ENCODE measurements at places on chromosomes 2 and 18.
A peak's percentile ranks its signal among the peaks of the same experiment; 100 is the strongest.

GRCh38 chr2:11631462-11631861 lies 38.5 kb downstream of the NTSR2 start:
- no peak for DNase-seq

- DNase-seq: no peak
These were observed 28.5 kb upstream of the DOCK10 start for GRCh38 chr2:225070811-225071210.

DNA sequence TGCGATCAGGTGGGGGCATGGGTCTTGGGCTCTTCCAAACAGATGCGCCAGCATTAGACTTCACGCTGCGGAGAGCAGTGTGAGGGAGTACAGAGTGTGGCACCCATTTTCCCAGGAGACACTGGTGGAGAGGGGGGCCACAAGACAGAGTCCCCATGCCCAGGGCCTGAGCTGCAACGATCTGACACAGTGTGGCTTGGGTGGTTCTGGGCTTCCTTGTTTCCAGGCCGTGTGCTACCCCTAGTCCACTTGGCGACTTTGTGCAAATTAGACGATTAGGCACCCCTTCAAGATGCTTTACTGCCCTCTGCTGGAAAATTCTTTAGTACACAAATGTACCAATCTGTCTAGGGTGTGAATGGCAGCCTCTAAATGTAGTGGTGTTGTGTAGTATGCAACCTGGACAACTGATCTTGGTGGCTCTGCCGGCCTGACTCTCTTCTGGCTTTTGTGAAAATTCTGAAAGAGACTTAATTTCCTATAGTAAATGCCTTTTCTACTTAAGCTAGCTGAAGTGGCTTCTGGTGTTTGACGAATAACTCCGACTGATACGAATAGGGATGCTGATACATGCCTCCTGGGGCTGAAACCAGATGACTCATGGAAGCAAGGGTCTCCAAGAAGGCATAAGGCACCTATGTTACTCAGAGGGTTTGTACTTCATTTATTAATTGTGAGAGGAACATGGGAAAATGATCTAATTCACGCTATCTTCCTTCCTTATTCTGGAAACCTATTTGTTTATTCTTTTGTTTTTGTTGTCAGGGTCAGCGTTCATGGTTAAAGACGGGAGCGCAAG lies 92.3 kb upstream of the SMAD2 start:
- peak; percentile 83 for DNase-seq

GRCh38 chr2:235523486-235524150 lies 29.8 kb downstream of the AGAP1 start:
- no peak for DNase-seq

- no peak for DNase-seq
These were observed 183.8 kb upstream of the MSH6 start for GRCh38 chr2:47599171-47599570.

GRCh38 chr18:892316-892715 lies 12.4 kb upstream of the ADCYAP1 start:
- DNase-seq: no peak

GRCh38 chr2:100632037-100632436 lies 69.2 kb downstream of the PDCL3 start:
- DNase-seq: no peak

DNA sequence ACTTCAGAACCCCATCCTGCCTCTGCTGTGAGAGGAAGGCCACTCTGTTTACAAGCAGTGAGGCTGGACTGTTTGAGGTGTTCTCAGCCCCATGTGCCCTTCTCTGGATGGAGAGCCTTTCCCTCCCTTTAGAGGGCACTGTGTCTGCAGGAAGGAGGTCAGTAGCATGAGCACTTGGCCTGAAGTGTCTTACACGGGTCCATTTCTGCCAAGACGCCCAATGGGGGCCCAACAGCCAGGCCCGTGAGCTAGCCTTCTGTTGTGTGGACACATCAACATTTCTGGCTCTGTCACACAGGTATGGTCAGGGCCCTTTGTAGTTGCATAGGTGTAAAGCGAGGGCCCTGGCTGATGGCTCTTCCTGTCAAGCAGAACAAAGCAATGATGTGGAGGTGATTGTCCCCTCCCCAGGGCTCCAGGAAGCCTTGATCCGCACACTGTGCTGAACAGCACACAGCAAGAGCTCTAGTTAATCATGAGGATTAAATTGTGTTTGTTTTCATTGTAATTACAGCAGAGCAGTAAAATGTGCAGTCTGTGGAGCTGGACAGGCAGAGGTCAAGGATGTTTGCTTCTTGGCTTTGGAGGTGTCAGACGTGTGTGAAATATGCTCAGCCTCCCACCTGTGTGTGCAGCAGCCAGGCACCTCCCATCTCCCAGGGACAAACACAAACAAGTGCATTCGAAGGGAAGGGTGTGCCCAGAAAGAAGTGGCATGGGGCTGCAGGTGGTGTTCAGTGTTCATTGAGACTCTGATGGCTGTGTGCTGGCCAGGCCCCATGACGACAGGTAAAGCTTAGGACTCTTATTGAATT lies 132.1 kb downstream of the SH3RF3 start:
- peak; percentile 12 for DNase-seq

DNA sequence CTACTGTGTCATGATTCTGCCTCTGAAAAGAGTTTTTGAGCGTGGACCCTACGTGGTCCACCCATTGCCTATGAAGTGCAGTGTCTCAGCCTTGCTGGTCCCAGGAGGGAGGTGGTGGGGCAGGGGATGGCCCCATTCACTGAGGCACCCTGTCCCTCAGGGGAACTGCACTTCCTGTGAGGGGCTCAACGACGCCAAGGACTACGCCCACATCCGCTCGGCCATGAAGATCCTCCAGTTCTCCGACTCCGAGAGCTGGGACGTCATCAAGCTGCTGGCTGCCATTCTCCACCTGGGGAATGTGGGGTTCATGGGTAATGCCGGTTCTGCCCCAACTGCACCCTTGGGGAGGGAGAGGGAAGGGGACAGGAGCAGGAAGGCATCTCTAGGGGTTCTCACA lies 42.5 kb downstream of the MYO7B start:
- no peak for DNase-seq

DNA sequence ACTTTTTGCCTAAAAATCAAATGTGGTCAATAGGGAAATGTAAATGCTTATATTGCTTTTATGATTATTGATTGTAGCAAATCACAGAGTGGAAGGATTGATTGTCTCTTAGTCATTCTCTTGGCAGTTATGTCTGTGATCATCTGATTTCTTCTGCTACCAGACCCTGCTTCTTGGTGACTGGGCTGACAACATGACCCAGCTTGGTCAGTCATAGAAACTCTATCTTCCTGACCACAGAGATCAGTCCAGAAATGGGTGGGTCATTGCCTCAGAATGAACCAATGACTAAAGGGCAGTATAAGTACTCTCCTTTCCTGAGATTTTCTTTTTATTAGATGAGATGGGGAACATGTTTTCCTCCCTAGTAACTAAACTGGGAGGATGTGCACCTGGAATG lies 87.6 kb downstream of the MAIP1 start:
- peak; percentile 44 for DNase-seq

DNA sequence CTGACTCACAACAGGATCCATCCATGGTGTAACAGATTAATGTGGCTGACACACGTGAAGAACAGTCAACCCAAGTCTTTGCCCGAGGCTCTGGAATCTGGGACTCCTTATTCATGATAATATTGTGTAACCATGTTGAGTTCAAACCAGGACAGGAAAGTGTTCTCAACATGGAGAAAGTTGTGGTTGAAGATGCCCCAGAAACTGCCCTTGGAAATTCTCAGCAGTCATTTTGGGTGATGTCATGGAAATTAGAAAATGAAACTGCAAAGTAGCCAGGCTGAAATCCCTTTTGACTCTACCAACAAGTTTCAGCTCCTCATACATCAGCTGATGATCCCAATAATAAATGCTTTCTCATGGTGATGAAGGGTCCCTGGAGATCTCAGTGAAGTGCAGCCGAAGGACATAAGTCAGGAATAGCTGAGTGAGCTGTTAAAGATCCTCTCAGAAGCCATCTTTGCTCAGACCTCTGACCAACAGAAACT lies 307.7 kb downstream of the TNS1 start:
- peak; percentile 91 for DNase-seq

- DNase-seq: no peak
These were observed 29.9 kb downstream of the MTERF4 start for GRCh38 chr2:241072151-241072550.

- peak; percentile 87 for DNase-seq
These were observed at the start of gene BAZ2B for GRCh38 chr2:159616286-159616701. Gene BAZ2B, minus strand, starts transcription at chr2:159616548. Its CDS starts 137,829 bp downstream, at chr2:159478719.

DNA sequence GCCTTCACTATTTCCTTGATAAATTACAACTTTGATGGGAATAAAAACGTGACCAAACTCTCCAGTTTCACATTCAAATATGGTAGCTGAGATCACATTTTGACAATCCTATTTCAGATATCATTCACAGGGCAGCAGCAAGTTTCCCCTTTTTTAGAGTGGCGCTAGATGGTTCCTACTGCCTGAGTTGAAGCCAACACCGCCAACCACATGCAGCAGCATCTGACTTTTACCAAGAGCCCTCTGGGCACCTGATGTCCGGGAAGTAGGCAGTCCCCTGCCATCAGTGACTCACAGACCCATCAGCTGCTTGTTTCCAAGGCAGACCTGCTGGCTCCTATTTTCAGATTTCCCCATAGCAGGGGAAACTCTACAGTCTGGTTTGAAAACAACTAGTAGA lies 4.0 kb upstream of the MREG start:
- DNase-seq: peak; percentile 77

- peak; percentile 47 for DNase-seq
These were observed 8.2 kb downstream of the CNNM3 start for GRCh38 chr2:96824079-96824870.

- DNase-seq: no peak
These were observed 65.8 kb downstream of the CD8B2 start for GRCh38 chr2:106552921-106553320.

- DNase-seq: peak; percentile 36
These were observed 429.2 kb downstream of the TNS1 start for GRCh38 chr2:217573571-217573970.

DNA sequence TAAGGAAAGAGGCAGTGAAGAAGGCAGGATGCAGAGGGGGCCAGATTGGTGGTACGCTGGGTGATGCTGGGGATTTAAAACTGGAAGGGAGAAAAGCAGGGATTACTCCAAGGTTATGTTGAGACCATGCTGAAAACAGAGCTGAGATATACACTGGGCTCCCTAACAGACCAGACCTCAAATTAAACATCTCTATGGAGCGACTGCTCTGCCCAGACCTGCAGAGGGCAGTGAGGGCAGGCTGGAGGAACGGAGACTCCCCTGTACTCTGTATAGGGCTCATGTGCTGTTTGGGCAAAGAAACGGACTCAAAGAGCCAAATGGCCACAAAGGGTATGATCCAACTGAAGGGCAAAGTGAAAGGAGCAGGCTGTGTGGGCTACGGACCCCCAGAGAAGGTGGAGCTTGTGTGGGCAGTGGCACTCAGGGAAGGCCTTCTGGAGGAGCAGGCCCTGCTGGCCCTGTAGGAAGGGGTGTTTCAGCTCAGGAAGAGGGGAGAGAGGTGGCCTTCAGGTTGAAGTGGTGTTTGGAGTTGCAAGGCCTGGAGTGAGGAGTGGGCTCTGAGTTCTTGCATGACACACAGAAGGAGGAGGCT lies 4.8 kb upstream of the CELF4 start:
- no peak for DNase-seq

DNA sequence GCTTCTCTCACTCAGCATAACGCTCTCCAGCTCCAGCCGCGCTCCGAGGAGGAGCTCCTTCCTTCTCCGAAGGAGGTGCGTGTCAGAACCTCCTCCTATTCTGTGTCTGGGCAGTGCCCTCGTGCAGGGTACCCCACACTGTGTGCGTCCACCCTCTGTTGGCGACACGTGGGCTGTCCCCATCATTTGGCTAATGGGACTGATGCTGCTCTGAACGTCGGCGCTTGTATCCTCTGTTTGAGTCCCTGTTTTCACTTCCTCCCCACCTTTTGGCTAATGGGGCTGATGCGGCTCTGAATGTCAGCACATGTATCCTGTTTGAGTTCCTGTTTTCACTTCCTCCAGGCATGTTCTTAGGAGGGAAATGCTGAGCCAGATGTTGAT lies 22.2 kb downstream of the KCNG2 start:
- no peak for DNase-seq

DNA sequence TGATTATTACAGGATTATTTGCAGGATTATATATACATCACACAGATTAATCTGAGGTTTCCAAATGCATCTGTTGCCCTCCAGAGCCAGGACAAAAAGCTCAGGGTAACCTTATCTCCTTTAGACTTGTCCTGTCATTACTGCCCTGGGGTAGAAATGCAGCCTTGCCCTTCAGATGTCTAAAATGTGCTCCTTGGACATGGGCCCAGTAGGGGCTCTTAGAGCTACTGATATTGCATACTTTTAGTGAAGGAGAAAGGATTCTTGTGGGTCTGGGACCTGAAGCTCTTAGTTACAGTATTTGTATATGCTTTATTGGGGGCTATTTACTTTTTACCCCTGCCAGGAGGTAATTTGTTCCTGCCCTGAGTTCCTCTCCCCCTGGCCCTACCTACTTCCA lies 56.1 kb downstream of the PRKRA start:
- DNase-seq: no peak

GRCh38 chr2:18297534-18298058 lies 262.9 kb downstream of the RDH14 start:
- no peak for DNase-seq

DNA sequence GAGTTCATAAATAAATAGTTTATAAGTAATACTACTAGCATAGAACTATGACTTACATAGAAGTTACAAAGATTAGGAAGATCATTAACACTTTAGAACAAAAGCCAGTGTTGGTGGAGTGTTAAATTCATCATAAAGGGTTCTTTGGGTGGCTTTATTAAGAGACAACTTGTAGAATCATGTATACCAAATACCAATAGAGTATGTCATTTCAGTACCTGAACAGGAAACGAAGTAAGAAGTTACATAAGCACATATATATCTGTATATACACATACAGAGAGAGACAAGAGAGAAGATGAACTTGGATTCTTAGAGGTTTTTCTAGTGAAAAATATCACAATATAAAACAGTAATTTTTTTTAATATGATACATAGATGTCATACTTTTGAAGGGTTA lies 82.5 kb upstream of the OTX1 start:
- no peak for DNase-seq

- DNase-seq: no peak
These were observed 49.2 kb upstream of the RNF152 start for GRCh38 chr18:61941948-61942471.

GRCh38 chr2:163641986-163642385 lies 93.8 kb downstream of the FIGN start:
- peak; percentile 22 for DNase-seq

GRCh38 chr2:143581134-143581533 lies 451.9 kb downstream of the ARHGAP15 start:
- no peak for DNase-seq

- DNase-seq: peak; percentile 24
These were observed 9.1 kb downstream of the THNSL2 start for GRCh38 chr2:88179228-88179679.
